GM12865 (cell line): ENCODE measurements at places on chromosomes 1 and 21.

GRCh38 chr1:183148599-183148998 lies 37.5 kb upstream of the LAMC2 start:
- DNase-seq, result no peak

DNA sequence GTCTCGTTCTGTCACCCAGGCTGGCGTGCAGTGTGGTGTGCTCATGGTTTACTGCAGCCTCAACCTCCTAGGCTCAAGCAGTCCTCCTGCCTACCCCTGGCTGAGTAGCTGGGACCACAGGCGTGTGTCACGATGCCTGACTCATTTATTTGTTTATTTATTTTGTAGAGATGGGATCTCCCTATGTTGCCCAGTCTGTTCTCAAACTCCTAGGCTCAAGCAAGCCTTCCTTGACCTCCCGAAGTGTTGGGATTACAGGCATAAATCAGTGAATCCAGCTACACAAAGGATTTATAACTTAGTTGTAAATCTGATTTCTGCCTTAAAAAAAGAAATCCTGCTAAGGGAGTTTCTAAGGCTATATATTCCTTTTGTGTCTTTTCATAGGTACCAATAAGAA lies 30.5 kb upstream of the ZNF496 start:
- no peak for DNase-seq

- no peak for DNase-seq
Observed at GRCh38 chr1:153206631-153207030, 3.4 kb downstream of the LELP1 start.

DNA sequence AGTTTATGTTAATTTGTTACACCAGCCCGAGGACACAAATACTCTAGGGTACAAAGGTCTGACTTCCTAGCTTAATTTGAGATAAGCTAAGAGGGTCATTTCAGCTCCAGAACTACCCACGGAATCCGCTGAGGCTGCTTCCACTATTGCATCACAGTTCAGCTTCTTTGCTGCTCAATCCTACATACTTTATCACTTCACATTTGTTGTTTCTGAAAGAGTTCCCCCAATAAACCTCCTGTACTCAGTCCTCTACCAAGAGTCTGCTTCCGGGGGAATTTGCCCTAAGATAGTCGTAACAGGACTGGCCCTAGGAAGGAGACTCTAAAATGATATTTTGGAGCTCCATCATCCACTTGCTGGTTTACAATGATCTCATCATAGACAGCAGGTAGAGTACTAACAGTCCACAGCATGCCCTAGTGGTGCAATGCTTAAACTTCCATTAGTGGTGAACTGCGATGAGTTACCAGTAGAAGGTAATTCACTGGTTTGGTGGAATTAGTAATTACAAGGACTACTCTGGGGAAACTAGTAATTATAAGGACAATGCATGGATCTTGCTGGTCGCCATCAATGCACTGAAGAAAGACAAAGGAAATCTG lies 229.3 kb downstream of the USH2A start:
- DNase-seq, result no peak

DNA sequence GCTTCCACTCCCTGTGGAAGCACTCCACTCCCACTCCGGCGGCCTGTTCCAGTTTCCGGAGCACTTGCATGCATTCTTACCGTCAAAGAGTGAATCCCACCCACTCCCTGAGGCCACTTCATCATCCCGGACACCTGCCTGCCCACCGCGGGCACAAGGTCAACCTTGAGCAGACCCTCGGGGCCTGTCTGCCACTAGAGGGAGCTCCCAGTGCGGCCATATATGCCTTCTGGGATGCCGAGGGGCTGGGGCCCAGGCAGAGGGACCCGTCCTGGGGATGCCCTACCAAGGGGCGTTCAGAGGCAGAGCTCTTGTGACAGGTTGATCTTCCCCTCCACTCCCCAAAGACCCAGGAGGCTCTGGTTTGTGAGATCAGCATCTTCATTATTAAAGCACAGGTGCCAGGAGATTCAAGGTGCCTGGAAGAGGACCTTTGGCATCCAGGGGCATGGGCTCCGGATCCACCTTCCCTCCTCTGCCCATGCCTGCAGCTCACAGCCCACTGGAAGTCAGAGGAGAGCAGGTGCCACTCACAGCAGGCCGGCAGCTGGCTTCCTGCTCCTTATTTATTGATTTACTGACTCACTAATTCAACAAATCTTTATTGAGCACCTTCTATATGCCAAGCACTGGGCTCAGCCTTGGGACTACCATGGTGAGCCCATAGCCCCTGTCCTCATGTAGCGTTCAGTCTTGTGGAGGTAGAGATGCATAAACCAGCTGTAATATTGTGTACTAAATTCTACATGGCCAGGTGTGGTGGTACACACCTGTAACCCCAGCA lies 47.3 kb downstream of the UBIAD1 start:
- DNase-seq, result peak; percentile 49

GRCh38 chr1:226523646-226524406 lies 24.7 kb upstream of the STUM start:
- no peak for DNase-seq

DNA sequence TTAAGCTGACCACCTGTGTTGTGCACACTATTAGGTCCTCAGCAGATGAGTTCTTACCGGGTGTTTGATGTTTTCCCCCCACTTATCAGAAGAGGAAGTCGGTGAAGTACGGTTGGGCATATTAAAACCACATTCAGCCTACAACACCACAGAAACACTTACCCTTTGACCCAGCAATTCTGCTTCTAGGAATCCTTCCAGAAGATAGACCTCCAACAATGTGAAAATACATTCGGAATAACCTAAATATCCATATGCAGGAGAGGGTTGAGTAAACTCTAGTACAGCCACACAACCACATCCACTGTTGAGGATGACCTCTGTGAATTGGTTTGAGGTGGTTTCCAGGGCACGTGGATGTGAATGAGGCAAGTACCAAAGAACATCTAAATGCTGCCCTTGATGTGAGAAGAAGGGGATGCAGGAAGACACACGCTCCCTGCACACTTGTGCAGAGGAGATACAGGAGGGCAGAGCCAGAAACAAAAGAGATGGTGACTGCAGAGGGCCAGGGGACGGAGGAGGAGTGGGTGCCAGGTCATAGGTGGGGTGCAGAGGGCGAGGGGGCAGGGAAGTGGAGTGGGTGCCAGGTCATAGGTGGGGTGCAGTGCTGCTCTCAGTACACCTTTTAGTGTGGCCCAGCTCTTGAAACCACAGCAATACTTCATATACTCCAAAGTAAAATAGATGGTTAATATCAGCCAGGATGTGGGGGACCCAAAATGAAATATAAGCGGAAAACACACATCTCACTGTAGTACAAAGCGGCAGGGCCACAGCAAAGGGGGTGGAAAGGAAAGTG lies 12.8 kb downstream of the ADARB1 start:
- DNase-seq, result no peak

- DNase-seq, result no peak
Observed at GRCh38 chr1:223228201-223228600, 85.2 kb upstream of the TLR5 start.

GRCh38 chr1:6969762-6970161 lies 184.5 kb downstream of the CAMTA1 start:
- DNase-seq, result no peak

DNA sequence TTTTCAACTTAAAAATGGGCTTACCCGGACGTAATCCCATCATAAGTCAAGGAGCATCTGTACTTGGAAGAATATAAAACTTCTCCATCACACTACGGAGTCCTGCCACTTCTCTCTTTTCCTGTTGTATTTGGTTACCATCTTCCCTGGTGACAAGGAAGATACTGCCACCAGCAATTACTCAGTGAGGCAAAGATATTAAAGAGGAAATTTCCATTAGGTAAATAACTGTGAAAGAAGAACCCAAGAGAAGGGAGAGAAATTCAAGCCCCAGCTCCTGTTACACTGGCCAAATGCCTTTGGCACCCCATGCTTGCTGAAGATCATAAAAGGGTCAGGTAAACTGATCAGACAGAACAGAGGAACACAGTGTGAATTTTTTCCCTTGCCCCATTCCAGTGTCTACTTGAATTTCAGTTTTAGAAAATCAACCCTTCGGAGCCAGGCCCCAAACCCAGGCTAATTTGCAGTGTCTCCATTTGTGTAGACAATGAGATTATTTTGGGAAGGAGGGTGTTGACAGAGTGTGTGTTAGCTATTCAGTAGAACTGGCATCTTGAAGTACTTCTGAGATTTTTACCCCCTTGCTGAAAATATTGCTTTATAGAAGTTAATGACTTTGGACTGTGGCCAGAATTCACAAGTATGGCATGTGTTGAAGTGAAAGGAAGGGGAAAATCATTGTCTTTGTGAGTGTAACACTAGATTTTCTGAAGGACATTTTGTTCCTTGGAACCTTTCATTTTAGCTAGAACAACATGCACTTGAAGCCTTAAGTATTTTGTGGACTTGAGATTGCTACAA lies 167.1 kb downstream of the DHRS3 start:
- DNase-seq, result no peak

GRCh38 chr1:175192111-175192629 lies 406 bp downstream of the KIAA0040 start:
- peak; percentile 43 for DNase-seq

DNA sequence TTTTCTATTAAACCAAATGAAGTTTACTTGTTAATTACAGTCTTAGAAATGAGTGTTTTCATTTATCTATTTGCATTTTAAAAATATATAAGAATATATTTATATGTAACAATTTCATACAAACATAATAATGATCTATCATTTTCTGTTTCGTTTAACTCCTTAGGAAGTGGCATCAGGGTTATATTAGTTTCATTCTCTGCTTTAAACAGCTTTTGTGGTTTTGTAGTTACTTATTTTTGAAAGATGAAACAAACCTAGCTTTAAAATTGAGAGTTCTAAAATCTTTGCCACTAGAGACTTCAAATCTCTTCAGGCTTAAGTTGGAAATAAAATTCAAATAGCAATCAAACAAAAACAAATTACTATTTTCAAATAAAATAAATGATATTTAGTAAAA lies 2110.6 kb downstream of the MRPL39 start:
- DNase-seq, result peak; percentile 16

DNA sequence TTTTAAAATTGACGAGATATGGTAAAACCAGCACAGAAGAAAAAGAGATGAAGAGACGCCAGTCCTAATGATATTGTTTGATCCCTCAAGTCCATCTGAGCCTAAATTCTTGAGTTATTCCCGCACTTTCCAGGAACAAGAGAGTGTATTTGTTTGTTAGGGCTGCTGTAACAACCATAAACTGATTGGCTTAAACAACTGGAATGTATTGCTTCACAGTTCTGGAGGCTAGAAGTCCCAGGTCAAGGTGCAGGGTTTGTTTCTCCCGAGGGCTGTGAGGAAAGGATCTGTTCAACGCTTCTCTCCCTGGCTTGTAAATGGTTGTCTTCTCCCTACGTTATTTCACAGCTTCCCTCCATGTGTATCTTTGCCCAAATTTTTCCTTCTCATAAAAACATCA lies 7.8 kb upstream of the EXO1 start:
- DNase-seq, result no peak

- DNase-seq, result peak; percentile 25
Observed at GRCh38 chr1:86218859-86219258, 62.3 kb upstream of the COL24A1 start.
